Suppressor macrophage treated with lipopolysaccharide for 1 hour (primary cell): ENCODE measurements at places on chromosomes 6 and 20.

GRCh38 chr6:53793318-53794136 is 1.3 kb upstream of the LRRC1 start:
- DNase-seq: peak; percentile 24

- DNase-seq: no peak
Observed at GRCh38 chr6:83019741-83020140, 45.9 kb downstream of the UBE3D start.

- DNase-seq: no peak
Observed at GRCh38 chr6:157909282-157909664, 72.4 kb upstream of the SYNJ2 start.

DNA sequence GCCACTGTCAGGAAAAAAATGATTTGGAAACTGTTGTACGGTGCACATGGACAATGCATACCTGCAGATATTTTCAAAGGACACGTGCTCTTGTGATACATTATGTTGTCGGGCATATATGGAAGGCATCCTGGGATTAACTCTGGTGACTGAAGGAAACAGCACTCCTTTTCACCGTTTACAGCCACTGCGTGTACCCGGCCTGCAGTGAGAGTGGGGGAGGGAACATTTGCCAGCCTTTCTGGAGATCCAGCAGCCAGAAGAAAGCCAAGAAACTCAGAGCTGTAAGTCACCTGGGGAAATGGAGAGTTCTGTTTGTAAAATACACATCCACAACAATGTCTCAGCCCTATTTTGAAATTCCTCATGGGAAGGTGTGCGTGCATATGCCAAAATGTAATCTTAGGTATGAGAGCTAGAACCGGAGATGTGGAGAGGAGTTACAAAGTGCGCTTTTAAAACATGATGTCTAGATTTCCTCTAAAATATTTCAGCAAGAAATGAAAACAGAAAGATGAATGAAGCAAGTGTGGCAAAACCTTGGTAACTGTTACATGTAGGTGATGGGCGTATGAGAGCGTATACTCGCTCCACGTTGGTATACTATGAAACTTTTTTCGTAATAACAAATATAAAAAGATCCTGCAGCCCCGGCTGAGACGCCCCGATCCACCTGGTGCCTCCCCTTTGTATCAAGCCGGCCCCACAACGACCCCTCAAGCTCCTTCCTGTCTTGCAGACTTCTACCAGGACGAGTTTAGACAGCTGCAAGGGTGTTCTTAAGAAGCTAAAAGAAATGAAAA is 8.6 kb upstream of the FOXF2 start:
- no peak for DNase-seq

DNA sequence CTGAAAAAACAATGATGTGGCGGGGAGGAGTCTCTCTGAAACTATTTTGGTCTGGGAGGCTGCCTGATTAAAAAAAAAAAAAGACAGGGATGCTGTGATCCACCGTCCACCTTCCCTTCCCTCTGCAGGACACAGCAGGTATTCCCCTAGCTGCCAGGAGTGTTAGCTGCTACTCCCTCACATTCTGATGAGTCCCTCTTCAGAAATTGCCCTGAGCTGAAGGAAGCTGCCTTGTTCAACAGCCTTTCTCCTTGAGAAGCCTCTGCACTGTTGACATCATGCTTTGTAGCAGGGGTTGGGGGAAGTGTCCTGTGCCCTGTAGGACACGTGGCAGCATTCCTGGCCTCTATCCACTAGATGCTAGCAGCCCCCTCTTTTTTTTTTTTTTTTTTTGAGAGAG is 71.7 kb upstream of the ZMYND8 start:
- DNase-seq: no peak

DNA sequence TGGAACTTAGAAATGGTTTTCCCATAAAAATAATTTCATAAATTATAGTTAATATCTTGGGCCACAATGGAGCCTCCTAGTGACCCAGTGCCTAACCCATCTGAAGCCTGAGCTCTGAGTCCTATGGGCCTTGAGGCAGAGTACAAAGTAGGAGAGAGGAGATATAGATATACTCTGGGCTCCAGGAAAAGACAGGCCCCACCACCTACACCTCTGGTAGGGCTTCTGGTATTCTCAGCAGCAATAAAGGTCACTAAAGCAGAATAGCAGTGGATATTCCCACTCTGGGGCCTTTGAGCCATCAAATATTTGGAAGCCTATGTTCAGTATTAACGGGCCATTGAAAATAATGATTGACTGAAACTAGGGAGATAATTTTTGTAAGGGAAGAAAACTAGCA is 24.1 kb downstream of the CYP39A1 start:
- DNase-seq: no peak

GRCh38 chr6:169263374-169263773 is 9.7 kb upstream of the THBS2 start:
- peak; percentile 66 for DNase-seq

GRCh38 chr6:37575221-37575620 is 75.5 kb upstream of the CCDC167 start:
- DNase-seq: no peak

- no peak for DNase-seq
Observed at GRCh38 chr6:4350567-4351519, 215.5 kb upstream of the ECI2 start.

DNA sequence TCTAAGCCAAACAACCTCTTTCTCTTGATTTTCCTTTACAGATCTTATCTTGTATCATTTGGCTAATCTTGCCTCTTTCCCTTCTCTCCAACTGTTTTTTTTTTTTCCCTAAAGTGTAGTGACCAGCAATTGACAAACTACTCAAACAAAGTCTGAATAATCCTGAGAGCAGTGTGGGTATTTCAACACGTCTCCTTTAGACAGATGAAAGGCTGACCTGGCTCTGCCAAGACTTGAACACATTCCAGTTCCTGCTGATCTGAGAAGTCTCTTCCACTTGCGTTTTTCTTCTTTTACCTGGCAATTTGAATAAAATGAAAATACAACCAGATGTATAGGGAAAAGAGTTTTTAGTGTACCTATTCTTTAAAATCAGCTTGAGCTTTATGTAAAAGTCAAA is 168.4 kb downstream of the GJA10 start:
- no peak for DNase-seq

- DNase-seq: no peak
Observed at GRCh38 chr6:91083211-91083610, 496.3 kb upstream of the MAP3K7 start.

DNA sequence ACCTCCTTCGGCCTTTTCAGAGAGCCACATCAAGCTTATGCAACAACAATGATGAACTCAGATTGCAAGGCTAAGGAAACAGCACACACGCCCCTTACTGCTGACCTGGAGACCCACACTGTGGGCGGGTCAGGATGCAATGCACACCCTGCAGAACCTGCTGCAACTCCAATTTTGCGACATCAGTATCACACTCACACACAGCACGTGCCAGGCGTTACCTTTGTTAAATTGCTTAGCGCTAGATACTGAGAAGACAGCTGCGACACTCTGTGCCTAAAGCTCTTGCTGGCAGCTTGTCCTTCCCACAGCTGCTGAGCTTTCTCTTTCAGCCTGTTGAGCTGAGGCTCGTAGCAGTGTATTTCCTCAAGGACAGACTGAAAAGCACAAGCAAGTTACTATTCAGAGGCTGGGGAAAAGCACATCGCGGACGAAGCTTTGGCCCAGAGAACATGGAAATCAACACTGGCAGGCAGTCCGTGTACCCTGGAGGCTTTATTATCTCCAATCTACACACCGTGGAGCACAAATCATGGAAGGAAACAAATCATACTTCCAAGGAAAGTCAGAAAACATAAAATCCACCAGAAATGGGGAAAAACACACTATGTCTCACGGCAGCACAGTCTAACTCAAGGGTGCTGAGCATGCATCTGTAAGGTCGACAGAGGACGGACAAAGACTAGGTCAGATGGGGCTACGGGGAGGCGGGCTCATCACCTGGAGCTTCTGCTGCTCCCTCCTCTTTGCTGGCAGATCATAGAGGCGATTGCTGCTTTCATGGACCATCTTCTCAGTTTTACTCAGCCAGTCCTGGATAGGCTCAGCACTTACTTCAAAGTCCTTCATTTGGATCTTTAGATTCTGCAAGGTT is 268.2 kb downstream of the SYNE1 start:
- DNase-seq: no peak

GRCh38 chr20:2330090-2330695 is 34.4 kb downstream of the TGM3 start:
- DNase-seq: no peak
